ENCODE measurements at places on chromosomes 1 and 21. TPM values are rescaled to one million over a fixed set of nuclear protein-coding genes. Genes with fewer than 3 reads are reported as not detected.

GRCh38 chr21:41684381-41685245 lies 82.2 kb downstream of the RIPK4 start:
- DNase-seq, result no peak

DNA sequence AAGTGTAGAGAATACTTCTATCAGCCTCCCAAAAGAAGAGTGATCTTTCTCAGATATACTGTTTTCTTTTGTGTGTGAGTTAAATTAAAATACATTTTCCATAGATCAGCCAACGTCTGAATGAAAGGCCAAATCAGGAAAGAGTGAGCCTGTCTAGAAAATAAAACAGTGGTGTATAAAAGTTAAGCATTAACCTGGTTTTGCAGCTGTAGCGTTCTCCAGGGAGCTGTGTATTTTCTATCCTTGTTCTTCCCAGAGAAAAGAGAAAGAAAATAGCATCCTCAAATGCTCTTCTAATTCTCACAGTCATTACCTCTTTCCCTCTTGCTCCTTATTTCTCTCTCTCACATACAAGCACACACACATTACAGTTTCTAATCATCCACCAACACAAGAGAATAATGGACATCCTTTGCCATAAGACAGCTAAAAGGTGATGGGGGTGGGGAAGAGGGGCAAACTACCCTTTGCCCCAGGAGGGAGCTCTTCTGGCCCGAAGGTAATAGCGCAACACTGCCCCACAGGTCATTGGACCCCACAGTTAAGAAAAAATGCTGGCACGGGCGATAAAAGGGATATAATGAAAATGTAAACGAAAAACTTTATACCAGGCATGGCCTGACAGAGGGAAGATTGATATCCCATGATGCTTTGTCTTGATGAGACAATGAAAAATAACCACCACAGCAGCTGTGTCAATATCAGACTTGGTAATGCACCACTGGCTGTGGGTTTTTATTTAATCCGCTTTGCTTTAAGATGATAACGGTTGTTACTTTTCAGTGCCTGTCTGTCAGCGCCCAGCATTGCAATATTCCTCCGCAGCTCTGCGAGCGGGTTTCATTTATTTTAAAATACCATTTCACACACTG lies 150.3 kb downstream of the NUF2 start:
- no peak for DNase-seq

DNA sequence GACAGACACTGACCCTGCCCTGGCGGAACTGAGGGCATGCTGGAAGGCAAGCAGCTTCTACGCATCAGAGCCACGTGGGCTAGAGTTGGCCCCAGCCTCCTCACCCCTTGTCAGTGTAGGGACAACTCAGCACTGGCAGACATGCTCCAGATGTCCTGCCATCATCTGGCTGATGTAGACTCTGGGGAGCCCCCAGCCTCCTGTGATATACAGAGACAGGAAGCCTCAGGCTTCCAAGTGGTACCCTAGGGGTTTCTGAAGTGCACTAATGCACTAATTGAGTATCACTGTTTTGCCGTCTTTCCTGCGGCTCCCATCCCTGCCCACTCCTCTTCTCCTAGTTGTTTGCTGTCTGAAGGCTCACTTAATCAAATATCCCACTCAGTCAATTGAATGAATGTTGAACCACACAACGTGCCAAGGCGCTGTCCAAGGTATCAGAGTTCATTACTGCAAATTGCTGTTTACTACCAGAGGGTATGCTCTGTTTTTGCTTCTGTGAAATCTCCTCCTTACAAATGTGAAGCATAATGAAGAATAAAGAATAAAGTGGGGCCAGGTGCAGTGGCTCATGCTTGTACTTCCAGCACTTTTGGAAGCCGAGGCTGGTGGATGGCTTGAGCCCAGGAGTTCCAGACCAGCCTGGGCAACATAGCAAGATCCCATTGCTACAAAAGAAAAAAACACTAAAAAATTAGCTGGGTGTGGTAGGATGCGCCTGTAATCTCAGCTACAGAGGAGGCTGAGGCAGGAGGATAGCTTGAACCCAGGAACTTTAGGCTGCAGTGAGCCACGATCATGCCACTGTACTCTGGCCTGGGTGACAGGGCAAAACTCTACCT lies 76.4 kb upstream of the ZBTB18 start:
- DNase-seq, result no peak

GRCh38 chr1:110508028-110508940 lies 10.7 kb downstream of the KCNA10 start:
- DNase-seq, result peak; percentile 41

DNA sequence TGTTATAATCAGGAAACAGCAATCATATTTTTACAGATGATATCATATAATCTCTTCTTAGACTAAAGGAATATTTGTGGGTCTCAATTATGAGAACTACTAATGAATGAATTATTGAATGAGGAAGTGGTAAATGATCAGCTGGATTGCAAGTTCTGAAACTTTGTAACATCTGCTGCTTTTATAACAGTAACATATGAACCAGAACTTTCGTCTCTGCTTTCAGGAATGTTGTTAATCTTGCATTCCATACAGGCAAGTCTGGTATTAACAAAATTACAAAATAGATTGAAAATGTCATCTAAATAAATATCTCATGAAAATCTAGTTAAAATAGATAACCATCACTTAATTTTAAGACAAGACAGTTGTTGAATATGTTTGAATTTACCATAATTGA lies 110.5 kb upstream of the COL11A1 start:
- DNase-seq, result no peak

DNA sequence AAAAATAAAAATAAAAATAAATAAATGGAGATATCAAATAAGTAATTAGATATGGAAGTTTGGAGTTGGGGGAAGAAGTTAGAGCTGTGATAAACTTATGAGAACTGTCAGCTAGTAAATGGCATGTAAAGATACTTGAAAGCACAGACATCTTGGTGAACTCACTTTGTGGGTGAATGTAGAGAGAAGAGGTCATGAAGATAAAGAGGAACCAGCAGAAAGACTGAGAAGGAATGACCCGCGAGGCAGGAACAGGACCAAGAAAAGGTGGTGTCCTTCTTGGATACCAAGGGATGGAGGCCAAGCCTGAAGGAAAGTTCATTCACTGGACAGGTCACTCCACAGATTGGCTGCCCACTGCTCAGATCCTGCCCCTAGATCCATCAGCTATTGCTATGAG lies 4.7 kb upstream of the CAPZB start:
- DNase-seq, result no peak

DNA sequence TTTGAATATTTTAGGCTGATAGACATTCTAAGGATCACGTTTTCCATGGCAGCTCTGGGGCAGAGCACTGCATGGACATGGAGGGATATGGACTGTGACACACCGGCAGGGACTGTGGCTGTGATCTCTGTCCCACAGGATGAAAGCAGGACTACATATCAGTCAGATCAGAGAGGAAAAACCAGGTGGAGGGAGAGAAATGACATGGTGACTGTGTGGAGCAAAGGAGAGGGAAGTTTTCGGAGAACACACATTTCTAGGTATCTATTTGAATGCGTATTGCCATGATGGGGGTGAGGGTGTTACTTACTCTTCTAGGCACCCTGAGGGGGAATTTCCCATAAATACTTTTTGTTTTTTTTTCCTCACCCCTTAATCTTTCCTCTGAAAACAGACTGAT lies 3.2 kb upstream of the CD1C start:
- no peak for DNase-seq

DNA sequence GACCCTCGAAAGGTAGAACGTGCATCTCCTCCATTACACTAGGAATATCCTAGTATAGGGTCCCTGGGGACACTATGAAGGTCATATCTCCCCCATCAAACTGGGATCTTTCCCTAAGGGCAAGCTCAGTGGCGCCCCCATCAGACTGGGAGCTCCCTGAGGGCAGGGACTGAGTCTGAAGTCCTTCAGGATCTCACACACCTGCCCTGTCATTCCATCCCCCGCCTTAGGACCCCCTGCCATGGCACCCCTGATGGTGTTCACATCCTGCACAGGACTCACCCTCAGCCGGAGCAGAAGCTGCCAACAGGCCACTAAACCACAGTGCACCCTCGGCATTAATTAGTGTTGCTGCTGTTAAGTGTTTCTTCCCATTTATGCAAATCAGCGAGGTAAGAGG lies 50.4 kb downstream of the IGSF21 start:
- no peak for DNase-seq

GRCh38 chr1:115289940-115290339 lies 48.1 kb downstream of the NGF start:
- no peak for DNase-seq

DNA sequence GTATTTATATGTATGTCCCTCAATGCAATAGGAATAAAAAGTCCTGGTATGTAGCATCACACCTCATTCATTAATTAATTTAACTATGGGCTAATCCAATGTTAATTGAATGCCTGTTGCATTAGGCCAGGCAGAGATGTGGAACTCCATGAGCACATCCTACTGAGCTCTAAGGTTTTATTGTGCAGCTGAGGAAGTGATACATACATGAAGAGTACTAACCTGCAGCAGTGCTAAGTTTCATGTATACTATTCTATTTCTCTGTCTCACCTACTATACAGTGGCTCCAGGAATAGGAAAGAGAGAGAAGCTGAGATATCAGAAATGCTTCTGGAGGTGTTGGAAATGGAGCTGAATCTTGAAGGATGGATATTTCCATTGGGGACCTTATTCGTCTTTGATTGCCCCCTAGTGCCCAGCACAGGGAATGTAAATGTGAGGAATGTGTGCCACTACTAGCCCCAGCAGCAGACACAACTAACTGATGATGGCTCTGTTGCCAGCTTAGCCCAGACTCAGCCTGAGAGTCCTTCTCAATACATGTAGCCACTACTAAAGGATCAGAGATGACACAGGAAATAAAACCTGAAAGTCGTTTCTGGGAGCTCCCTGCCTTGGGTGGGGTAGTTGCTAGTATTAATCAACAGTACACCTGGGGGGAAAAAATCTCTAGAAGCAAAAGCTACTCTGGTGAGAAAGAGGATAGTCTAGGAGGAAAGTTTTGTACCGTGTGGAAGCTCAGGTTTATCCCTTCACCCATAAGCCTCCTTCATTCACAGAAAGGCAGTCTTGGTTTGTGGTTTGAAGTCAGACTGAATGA lies 173.3 kb upstream of the FOXD3 start:
- no peak for DNase-seq

INKA2 gene
- total RNA-seq, result 24.3 TPM

DNA sequence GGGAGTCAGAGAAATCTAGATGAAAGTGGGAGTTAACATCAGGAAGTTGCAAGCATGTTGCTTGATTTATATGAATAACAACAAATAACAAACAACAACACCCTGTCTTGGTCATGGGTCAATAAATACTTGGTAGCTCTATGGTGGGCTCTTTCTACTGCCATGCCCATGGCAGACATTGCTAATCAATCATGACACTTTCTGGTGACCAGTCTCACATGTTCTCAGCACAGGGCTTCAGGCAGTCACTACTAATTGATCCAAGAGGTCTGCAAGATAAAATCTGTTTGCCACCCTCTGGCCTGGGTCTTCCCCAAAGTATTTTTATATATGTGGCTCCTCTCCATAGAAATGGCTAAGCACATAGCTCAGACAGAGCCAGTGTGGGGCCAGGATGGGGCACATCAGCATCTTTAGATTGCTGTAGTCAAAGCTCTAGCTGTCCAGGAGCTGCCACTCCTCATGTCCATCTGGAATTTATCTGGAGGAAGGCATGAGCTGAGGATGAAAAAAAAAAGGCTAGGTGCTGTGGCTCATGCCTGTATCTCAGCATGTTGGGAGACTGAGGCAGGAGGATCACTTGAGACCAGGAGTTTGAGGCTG lies 51.2 kb downstream of the STUM start:
- DNase-seq, result no peak

GRCh38 chr1:153652805-153653500 lies 5.5 kb upstream of the SNAPIN start:
- no peak for DNase-seq

GRCh38 chr1:30693366-30693765 lies 30.0 kb downstream of the MATN1 start:
- no peak for DNase-seq

DNA sequence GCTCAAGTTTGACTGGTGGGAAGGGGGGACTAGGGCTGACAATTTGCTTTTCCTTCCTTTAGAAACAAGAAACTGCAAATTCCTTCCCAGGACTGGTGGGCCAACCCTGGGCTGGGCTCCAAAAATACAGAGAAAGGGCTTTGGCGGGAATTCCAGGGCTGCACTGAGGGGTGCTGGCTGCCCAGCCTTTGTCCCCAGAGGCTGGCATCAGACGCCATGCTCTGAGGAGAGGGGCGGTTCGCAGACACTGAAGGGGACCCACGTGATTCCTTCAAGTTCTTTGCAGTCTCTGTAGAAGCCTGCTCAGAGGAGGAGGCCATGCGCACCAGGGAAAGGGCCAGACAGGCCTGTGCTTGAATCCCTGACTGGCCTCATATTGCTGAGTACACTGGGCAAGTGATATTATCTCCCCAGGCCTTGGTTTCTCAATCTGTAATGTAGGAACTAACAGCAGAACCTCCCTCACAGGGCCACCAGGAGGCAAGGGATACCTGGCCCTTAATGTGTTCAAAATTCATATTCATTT lies 119.5 kb downstream of the EPHB2 start:
- DNase-seq, result no peak

DNA sequence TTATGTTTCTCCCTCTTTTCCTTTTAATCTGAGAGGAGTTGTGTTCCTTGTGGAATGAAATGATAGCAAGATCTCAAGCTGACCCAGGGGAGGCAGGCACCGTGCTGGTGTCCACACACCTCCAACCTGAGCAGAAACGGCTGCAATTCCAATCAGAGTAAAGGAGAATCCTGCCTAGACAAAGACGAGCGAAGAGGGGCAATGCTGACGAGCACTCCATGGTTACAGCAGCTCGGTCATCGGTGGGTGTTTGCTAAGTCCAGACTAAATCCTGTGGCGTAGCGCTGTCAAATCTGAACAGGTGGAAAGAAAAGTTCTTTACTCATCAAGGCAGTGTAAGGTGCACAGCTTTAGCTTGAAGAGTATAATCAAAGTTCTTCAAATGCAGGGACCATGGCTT lies 74.8 kb downstream of the PLD5 start:
- DNase-seq, result no peak

SYT14 gene
- total RNA-seq, result not detected

SELENBP1 gene
- 66.3 TPM for total RNA-seq

KCNN3 gene
- 4.8 TPM for total RNA-seq

- DNase-seq, result no peak
These were observed 333 bp upstream of the CHAF1B start for GRCh38 chr21:36384885-36385232.

All from left ventricle myocardium inferior (tissue), 1 donor.